ENCODE measurements at places on chromosomes 1 and 21.
A peak's percentile ranks its signal among the peaks of the same experiment; 100 is the strongest.

DNA sequence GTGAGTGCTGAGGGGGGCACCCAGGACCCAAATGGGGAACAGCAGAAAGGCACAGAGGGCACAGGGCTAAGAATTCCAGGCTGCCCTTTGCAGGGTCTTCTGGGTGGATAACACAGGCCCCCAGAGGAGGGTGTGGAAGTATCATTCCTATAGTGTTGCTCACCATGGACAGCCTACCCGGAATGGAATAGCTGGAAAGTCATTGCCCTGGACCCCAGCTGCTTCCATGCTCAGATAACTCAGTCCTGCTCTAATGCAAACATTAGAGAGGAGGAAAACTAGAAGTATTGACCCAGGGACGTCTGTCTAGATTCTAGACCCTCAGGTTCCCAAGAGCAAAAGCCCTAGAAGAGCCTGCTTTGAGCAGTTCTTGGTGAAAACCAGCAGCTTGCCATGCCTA is 24.7 kb downstream of the SLC6A17 start:
- no peak for DNase-seq

DNA sequence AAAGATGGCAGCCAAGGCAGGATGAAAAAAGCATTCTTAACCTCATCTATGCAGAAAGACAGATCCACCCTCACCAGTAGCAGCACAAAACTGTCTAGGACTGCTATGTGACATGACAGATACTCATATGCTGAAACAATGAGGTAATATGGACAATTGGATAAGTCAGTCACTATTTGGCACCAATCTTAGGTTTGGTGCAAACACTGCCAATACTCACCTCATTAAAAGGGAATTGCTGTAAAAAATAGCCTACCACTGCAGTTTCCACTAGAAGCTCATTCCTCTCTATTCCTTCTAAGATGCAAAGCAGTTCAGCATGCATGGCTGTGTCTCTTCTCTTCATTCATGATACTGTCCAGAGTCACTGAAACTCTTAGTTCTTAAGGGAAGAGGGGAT is 91.7 kb downstream of the TBX15 start:
- no peak for DNase-seq

- DNase-seq = no peak
Observed at GRCh38 chr1:187566354-187566753, 737.6 kb downstream of the PLA2G4A start.

DNA sequence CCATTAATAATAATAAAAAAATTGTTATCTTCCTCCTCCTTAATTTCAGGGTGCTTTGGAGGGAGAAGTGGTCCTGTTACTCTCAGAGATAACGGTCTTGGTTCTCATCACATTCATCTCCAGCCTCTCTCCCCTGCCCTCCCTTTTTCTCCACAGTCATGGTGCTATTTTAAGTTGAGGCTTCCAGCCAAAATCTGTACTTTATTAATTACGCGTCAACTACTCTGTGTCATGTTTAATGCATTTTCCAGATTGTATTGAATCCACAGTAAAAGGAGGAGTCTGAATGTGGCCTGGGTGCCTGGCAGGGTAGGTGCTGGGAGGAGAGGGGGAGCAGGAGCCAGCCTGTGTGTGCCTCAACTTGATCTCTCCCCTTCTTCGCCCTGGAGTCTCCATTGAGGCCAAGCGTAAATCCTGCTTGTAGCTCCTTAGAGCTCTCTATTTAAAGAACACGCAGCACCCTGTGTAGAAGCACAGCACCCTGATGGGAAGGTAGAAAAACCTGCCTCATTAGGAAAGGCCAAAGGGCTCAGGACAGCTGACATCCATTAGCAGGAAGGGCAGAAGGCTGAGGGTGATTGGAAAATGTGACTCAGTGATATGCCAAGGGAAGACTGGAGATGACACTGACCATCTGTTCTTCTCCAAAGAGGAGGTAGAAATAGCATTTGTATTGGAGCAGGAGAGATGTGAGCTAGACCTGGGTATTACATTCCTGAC is 82.4 kb downstream of the PLXNA2 start:
- DNase-seq = no peak

DNA sequence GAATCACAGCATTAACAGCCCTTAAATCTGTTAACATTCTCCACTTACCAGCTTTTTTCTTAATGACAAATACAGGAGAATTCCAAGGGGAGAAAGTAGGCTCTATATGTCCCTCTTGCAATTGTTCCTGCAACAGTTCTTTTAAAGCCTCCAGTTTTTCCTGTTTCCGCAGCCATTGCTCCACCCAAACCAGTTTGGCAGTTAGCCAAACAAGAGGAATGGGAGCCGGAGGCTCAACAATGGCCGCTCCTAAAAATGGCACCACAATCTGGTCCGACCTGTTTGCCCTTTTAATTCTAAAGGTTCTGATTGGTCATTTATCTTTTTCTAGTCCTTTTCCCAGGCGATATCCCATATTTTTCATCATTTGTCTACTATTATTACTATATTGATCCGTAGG is 14.0 kb upstream of the L1TD1 start:
- DNase-seq = no peak

DNA sequence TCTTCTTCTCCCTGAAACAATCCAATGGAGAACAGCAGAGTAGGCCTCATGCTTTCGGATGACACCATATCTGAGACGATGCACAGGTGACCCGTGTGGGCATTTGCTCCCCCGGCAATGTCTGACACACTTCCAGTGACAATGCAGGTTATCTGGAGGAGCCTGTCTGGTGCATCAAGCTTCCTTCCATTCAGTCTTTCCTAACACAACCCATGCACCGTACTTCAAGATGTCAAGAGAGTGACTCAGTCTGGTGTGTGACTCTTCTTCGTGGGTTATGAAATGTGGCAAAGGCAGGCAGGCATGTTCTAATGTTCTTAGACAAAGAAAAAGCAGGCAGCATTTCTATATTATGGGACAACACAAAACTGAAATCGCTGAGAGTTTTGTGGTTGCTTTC is 159.1 kb downstream of the EDEM3 start:
- no peak for DNase-seq

- DNase-seq = no peak
Observed at GRCh38 chr1:211415700-211416099, 76.3 kb downstream of the RD3 start.

- DNase-seq = no peak
Observed at GRCh38 chr1:207884266-207885029, 26.5 kb downstream of the CD34 start.

DNA sequence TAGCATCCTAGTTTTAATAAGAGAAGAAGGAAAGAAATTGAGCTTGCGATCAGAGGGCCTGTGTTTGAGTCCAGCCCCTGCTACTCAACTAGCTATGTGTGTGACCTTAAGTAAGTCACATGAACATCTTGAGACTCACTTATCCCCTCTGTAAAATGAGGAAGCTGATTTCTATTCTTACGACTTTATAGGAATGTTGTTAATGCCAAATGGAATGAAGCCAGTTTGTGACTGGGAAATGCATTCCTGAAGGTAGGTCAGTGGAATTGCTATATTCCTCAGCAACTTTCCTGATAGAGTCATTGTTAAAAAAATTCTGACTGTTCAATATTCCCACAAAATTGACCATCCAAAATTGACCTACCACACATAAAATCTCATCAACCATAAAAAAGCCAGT is 14.9 kb downstream of the FASLG start:
- no peak for DNase-seq

DNA sequence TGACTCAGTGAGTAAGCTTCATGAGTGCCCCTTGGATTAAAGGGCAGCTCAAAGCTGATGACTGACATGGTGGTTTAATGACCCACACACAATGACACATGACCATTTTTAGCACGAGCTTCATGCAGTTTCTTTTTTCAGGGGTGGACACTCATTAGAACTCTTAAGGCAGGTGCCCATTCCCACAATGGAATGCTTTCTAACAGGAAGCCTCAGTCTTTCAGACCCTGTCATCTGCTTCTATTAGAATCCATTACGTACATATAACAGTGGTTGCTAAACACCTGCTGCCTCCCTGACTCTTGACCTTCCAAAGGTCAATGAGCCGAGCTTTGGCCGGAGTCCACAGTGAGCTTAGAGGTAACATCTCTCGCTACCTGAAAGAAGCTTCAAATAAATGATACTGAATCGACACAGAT is 27.4 kb downstream of the AKNAD1 start:
- DNase-seq = no peak

- no peak for DNase-seq
Observed at GRCh38 chr21:29637134-29637533, 302.7 kb downstream of the GRIK1 start.

GRCh38 chr1:40316595-40317393 is at the start of gene COL9A2:
Gene COL9A2 (minus strand): TSS chr1:40317286. CDS start chr1:40317197, 89 bp downstream.
- no peak for DNase-seq

- DNase-seq = no peak
Observed at GRCh38 chr1:232385221-232385620, 244.7 kb downstream of the SIPA1L2 start.

GRCh38 chr1:63548877-63549276 is 25.6 kb downstream of the EFCAB7 start:
- DNase-seq = no peak

- DNase-seq = peak; percentile 23
Observed at GRCh38 chr1:226425431-226426031, 17.6 kb upstream of the PARP1 start.

- DNase-seq = no peak
Observed at GRCh38 chr1:95935719-95936118, 701.7 kb downstream of the RWDD3 start.

DNA sequence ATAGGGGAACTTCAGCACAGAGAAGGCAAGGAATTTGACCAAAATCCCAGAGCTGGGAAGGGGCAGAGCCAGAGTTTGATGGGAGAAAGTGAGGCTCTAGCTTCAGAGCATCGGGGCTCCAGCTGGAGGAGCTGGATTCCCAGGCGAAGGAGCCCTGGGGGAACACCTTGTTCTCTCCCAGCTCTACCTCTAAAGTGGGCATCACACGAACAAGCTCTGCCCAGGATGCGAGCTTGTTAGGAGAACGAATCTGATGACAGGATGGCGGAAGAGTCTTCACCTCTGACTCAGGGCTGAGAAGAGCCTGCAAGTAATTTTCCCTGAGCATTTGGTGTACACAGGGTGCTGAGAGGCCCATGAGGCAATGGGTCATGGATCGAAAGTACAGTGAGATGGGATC is 22.0 kb downstream of the TNNT2 start:
- DNase-seq = no peak

DNA sequence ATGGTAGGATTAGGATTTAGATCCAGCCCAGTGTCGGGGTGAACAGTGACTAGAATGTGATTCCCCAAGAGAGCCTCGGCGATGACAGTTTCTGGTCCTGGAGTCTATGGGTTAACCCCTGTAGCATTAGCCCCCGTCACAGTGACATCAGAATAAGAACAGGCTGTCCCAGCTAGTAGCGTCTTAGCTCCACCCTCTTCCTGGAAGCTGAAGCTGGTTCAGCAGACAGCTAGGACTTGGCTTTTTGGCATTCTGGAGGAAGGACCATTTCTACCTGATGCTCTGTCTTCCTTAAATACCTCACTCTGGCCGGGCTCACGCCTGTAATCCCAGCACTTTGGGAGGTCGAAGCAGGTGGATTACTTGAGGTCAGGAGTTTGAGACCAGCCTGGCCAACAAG is 5.0 kb downstream of the NDUFS2 start:
- no peak for DNase-seq

DNA sequence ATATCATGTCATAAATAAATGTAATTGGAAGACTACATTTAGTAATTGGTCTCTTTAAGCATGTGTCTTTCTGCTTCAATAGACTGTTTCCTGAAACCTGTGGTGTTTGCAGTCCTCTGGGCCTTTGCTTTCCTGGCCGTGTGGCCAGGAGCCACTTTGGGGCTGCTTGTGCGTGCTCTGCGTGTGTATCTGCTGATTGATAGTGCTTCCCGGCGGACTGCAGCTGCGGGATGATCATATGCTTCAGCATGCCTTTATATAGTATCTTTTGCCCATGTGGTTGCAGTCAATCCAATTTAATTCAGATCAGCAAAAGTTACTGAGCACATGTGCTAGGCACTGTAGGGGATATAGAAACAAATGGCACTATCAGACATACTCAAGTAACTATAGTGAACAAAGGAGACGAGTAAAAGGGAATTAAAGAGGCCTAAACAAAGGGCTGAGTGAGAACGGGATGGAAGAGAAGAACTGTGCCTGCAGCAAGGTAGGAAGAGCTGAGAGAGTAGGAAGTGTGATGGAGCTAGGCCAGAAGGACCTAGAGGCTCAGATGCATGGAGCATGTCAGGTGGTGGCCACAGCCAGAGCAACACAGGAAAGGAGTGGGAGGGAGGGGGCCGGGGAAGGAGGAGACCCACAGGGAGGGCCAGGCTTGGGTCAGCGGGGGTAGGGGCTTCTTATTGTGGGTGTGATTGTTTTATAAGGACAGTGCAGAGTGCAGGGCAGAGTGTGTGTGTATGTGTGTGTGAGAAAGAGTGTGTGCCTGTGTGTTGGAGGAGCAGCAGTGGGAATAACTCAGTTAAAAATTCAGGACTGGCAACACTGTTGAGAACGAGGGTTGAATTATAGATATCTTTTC is 27.2 kb upstream of the TTF2 start:
- DNase-seq = no peak

DNA sequence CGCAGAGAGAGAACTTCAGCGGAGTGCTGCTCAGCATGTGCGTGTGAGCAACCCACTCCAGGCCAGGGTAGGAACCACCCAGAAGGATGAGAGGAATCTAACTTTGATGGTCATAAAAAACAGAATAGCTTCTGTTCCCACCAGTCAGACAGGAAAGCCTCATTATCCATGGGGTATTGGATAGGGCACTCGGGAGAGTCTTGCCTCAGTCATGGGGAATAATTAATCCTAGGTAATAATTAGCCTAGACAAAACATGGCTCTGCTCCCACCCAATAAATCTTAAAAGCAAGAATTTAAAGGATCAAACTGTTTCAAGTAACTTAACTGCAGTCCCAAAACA is 35.3 kb downstream of the LDLRAD1 start:
- DNase-seq = no peak

DNA sequence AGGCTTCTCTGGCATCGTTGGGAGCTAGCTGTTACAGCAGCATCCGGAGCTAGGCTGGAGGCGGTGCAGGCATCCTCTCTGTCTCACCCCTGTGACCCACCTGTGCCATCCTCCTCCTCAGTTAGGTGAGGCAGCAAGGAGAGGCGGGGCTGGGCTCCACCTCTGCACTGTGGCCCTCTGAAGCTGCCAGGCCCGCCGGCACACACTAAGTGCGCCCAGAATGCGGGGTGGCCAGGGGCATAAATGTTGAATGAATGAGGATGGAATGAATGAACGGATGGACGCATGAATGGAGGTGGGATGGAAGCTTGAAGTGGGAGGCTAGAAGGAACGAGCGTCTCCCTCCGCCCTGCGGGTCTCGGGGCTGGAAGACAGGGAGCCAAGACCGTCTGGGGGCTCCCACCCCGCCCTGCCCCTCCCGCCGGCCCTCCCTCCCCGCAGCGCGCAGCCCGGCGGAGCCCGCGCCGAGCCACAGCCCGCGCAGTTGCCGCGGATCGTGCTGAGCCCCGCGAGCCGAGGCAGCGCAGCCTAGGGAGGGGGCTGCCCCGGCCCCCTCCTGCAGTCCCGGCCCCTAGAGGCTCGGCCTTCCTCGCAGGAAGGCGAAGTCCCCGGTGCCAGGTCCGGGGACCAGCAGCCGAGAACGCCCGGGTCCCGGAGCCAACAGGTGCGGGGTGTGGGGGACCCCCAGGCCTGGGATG is at the start of gene HCRTR1:
HCRTR1 (plus strand) TSS at position 472 of the 698 bp plus-strand sequence. CDS start 1,504 bp downstream, outside the sequence.
- no peak for DNase-seq

Measured in Kasumi-1 (cell line).